ENCODE measurements at places on chromosomes 6 and 20. TPM values are rescaled to one million over a fixed set of nuclear protein-coding genes. Genes with fewer than 3 reads are reported as not detected.

SLC22A7 gene
- polyA plus RNA-seq = 1.2 TPM

TFEB gene
- polyA plus RNA-seq = 7.6 TPM

MAPK14 gene
- 56.6 TPM for polyA plus RNA-seq

CST4 gene
- polyA plus RNA-seq = not detected

FAM83D gene
- 20.0 TPM for polyA plus RNA-seq

RRAGD gene
- polyA plus RNA-seq = 34.7 TPM

CARMIL1 gene
- polyA plus RNA-seq = 106 TPM

NKX2-2 gene
- not detected for polyA plus RNA-seq

GPR6 gene
- polyA plus RNA-seq = not detected

MARCKS gene
- polyA plus RNA-seq = 277 TPM

CLVS2 gene
- polyA plus RNA-seq = 0.33 TPM

ARMC2 gene
- 15.7 TPM for polyA plus RNA-seq

ZSCAN16 gene
- 13.1 TPM for polyA plus RNA-seq

TREML2 gene
- 0.07 TPM for polyA plus RNA-seq

RAB44 gene
- polyA plus RNA-seq = 0.05 TPM

KIF25 gene
- 0.76 TPM for polyA plus RNA-seq

ABHD16A gene
- polyA plus RNA-seq = 60.7 TPM

RSPO3 gene
- polyA plus RNA-seq = 26.7 TPM

PBOV1 gene
- 0.13 TPM for polyA plus RNA-seq

ULBP2 gene
- 0.88 TPM for polyA plus RNA-seq

TRIM15 gene
- 0.08 TPM for polyA plus RNA-seq

IL17F gene
- polyA plus RNA-seq = 0.40 TPM

CST11 gene
- polyA plus RNA-seq = not detected

HLA-DQA2 gene
- polyA plus RNA-seq = 2.1 TPM

OXT gene
- polyA plus RNA-seq = 0.60 TPM

GFRAL gene
- not detected for polyA plus RNA-seq

CTSA gene
- polyA plus RNA-seq = 143 TPM

TCF21 gene
- 202 TPM for polyA plus RNA-seq

MYT1 gene
- 0.33 TPM for polyA plus RNA-seq

PRL gene
- 0.10 TPM for polyA plus RNA-seq

PAX1 gene
- polyA plus RNA-seq = not detected

COL9A3 gene
- polyA plus RNA-seq = 10.3 TPM

WFDC10B gene
- polyA plus RNA-seq = not detected

CALHM4 gene
- polyA plus RNA-seq = 1.4 TPM

SYNDIG1 gene
- 6.5 TPM for polyA plus RNA-seq

MYBL2 gene
- 34.0 TPM for polyA plus RNA-seq

PCK1 gene
- polyA plus RNA-seq = 17.2 TPM

IRF4 gene
- 0.18 TPM for polyA plus RNA-seq

RHAG gene
- polyA plus RNA-seq = 0.96 TPM

RNGTT gene
- polyA plus RNA-seq = 18.1 TPM

LTB gene
- 0.91 TPM for polyA plus RNA-seq

SLC26A8 gene
- 0.47 TPM for polyA plus RNA-seq

CGA gene
- 0.38 TPM for polyA plus RNA-seq

ARFGEF3 gene
- polyA plus RNA-seq = 8.5 TPM

NEU1 gene
- polyA plus RNA-seq = 66.3 TPM

SLC17A3 gene
- polyA plus RNA-seq = 1.3 TPM

OR5V1 gene
- not detected for polyA plus RNA-seq

All from left kidney (tissue), 8 donors.